Left hindlimb (tissue), 1 donor: ENCODE measurements at places on chromosomes 3 and 15.

DNA sequence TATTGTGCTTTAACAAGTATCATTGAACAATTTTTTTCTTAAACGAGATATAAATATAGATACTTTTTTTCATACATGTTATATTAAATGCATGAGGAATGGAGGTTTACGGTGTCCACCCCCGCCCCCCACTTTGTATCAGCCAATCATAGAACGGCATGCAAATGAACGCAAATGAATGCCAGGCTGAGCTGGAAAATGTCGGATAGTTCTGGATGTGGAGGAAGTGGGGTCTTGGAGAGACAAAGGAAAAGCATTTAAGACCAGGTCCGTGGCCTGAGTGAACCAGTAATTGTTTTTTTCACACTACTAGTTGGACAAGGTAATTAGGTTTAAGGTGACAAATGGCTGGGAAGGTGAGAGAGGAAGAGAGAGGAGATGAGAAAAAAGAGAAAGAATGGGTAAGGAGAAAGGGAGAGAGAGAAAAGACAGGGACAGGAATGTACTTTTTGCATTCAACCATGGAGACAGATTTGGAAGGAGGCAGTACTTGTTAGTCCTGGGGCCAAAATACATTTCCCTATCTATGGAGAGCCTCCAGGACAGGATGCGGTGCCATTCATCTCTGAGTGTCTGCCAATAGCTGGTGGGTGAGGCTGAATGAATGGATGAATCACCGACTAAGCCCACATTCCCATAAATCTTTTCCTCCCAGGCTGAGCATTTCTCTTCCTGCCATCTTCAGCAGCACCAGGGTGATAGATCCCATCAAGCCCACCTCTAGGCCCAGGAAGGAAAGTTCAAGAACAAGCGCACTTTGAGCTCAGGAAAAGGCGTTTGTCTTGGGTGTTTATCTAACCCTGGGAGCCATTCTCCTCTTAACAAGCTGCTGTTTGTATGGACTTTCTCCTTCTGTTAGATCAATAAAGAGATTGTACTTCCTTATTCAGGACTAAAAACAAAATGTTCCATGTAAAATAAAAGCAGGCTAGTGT, 1.4 kb upstream of the RAD18 start:
- DNase-seq = no peak

- DNase-seq = no peak
Measured at GRCh38 chr15:74044267-74045110, 37.9 kb downstream of the GOLGA6A start.

GRCh38 chr15:45704329-45705249, 69.8 kb downstream of the SQOR start:
- peak; percentile 35 for DNase-seq

GRCh38 chr3:99943931-99944761, 126.5 kb downstream of the CMSS1 start:
- DNase-seq = no peak

DNA sequence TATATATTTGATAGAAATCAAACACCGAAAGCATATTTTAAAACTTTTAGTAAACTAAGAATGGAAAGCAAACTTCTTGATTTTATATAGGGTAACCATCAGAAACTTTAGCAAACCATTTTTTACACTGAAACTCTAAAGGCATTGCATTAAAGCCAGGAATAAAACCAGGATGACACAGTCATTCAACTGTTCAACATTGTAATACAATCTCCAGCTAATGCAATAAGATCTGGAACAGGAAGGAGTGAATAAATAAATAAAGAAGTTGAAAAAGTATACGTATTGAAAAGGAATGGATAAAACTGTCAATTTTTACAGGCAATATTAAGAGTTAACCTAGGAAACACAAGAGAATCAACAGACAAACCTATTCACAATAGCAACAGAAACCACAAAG, 181.9 kb upstream of the TTC14 start:
- DNase-seq = no peak

GRCh38 chr15:56964182-56964581, 45.7 kb downstream of the TCF12 start:
- no peak for DNase-seq

DNA sequence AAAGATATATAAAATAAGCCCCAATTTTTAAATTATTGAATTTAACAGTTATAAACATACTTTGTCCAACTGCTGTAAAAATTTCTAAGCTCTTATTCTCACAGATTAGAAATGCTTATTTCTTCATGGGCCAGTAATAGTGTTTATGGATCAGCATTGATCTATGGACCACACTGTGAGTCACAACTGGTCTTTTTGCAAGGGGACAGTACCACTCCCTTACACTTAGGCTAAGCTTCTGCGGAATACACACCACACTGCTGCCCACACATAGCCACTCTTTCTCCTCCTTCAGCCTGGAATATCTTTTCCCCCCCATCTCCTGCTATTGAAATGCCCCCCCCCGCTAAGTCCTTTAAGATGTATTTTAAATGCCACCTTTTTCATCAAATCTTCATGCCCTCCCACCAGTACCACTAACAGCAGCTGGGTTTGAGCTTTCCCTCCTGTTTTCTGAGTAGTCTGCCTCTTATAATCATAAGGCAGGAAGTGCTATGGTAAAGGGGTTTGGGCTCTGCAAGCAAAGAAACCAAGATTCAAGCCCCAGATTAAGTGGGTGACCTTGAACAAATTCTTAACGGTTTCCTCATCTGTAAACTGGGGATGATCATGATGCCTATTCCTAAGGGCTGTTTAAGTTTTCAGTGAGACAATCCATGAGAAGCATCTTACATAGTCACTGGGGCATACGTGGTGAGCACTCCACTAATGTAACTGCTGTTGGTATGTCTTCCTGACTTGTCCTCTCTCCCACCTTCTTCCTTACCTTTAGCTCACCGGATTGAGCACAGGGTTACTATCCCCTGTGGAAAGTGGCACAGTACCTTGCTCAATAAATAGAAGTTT, 69.2 kb downstream of the DCUN1D1 start:
- DNase-seq = no peak

DNA sequence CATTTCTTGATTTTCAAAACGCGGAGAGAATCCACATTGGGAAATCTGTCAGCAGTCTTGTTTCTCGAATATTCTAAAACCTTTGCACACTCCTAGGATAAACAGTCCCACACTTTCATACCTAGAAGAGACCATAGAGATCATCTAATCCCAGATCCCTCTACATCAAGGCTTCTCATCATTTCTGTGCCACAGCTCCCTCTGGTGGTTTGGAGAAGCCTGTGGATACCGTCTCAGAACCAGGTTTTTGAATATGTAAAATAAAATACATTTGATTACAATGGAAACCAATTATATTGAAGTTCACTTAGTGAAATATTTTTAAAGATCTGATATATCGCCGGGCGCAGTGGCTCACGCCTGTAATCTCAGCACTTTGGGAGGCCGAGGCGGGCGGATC, 211.9 kb upstream of the GOLGA6L4 start:
- no peak for DNase-seq

DNA sequence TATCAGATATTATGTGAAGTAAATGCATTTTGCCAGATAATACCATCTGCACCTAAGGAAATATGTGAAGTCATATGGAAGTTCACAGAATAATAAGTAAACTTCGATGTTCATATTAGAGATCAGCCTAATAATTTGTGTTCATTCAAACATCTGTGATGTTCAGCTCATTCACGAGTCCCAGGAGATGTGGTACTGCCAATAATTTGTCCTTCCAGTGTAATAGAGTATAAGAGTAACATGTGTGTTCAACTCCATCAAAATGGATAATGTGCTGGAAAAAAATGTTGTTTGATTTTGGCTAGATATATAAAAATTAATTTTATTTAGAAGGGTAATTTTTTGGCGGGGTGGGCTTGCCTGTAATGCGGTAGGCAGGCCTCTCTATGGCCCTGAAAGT, 75.4 kb upstream of the ARL6 start:
- no peak for DNase-seq

GRCh38 chr15:41690636-41691035, 30.4 kb downstream of the MGA start:
- DNase-seq = no peak

DNA sequence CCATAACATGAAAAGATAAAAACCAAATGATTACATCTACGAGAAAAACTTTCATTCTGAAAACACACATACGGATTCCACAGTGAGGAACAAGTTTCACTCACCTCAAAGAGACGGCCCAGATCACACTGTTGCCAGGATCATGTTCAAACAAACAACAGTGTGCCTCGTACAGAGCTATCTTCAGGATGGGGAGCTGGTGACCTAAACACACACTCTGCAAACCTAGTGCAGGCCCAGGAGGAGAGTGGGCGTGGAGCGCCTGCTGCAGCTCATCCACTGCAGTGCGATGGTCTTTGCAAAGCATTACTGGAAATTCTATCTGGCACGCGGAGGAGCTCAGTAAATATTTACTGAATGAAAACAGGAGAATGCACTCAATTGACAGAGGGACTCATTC, 38.5 kb downstream of the TAMM41 start:
- DNase-seq = no peak

GRCh38 chr3:105944721-105945120, 75.9 kb upstream of the CBLB start:
- no peak for DNase-seq
